ENCODE measurements at places on chromosomes 5 and 9.
A peak's percentile ranks its signal among the peaks of the same experiment; 100 is the strongest.

GRCh38 chr5:140329739-140330481 is 16.5 kb downstream of the HBEGF start:
- no peak for DNase-seq

GRCh38 chr5:75574791-75575190 is 36.5 kb upstream of the ANKDD1B start:
- no peak for DNase-seq

GRCh38 chr5:124057724-124058231 is 545.8 kb downstream of the CSNK1G3 start:
- DNase-seq, result no peak

DNA sequence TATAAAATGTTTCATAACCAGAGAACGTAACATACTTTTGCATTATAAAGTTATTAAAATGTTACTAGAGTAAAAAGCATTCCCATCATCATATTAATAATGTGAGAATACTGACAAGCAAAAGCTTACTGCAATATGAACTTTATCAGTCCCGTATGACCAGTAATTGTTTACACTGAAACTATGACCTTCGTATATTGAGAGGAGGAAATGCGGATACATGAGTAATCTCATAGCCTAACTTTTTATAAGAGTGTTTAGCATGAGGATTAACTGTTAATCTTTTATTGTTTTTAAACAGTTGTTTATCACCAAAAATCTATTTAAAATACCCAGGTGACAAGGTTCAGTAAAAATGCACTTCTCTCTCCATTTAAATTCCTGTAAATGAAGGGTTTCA is 272.4 kb downstream of the SLF1 start:
- DNase-seq, result no peak

GRCh38 chr5:93126634-93127033 is 454.4 kb downstream of the NR2F1-AS1 start:
- DNase-seq, result no peak

DNA sequence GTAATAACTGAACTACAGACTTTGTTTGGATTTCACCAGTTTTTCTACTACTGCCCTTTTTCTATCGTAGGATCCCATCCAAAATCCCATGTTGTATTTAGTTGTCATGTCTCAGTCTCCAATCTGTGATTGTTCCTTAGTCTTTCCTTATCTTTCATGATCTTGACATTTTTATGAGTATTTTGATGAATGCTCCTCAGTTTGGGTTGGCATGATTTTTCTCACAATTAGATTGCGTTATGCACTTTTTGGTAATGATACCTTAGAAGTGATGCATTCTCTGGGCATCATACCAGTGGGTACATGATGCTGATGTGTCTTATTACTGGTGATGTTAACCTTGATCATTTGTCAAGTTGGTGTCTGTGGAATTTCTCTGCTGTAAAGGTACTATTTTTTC is 5.7 kb downstream of the SLC22A4 start:
- no peak for DNase-seq

DNA sequence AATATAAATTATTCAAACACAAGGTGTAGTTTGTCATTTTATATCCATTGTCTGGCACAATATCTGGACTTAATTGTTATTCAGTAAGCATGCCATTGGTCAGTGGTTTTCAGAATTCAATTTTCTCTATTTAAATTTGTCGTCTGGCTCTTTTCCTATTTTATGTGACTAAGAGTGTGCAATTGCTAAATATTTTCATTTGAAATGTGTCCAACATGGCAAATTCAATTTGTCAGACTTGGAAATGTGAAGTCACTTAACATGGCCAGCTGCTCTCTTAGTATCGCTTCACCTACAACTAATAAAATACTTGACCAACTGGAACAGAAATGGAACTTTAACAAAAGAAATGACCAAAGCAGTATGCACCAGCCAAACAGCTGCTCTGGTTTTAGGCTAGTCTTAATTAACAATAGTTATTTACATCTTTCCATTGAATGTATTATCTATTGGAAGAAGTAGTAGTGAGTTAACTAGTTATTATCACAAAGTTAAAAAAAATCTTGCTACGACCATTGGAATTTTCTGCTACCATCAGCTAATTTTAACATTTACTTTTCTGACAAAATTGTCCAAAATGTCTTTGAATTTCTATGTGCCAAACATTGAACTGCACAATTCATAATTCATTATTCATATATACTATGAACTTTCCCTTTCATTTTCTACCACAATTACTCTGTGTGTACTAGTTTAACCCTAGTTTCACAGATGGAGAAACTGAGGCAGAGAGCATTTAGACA is 720.7 kb upstream of the FAM174A start:
- DNase-seq, result no peak

DNA sequence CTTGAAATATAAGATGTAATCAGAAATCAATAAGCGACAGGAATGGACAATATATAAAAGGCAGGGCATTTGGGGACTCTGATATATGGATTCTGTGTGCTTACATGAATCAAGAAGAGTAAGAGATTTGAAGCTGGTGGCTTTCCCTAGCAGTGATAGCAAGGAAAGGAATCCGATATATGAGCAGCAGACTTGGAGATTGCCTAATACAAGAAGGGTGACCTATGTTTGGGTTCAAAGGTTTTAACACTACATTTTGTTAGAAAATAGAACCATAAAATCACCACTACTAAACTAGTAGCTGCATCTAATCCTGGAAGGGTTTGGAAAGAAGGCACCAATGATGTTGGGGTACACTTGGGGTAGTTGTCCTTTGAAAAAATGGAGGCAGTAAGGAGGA is 2.4 kb upstream of the OR1L3 start:
- DNase-seq, result no peak

DNA sequence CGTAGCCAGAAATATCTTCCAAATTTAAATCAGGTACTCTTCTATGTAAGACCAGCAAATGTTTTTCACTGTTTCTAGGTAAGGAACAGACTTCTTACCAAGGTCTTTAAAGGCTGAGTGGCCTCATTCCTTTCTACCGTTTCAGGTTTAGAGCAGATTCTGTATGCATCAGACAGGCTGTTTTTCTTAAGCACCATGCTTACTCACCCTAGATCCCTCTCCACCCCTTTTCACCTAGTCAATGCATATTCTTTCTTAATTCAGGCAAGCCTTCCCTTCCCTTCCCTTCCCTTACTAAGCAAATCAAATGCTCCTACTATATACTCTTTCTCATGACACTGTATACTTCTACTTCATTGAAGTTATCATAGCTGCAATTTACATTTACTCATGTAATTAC is 70.7 kb downstream of the RFX3 start:
- no peak for DNase-seq

GRCh38 chr9:96567203-96567700 is 52.4 kb downstream of the CDC14B start:
- DNase-seq, result no peak

GRCh38 chr5:140295414-140295813 is 7.5 kb downstream of the PFDN1 start:
- DNase-seq, result no peak

- DNase-seq, result no peak
Observed at GRCh38 chr5:147578228-147579024, 68.6 kb upstream of the DPYSL3 start.

- DNase-seq, result no peak
Observed at GRCh38 chr5:143887903-143888665, 76.1 kb downstream of the HMHB1 start.

GRCh38 chr5:6302075-6302474 is 76.3 kb downstream of the MED10 start:
- DNase-seq, result no peak

GRCh38 chr9:134323741-134324358 is 2.4 kb upstream of the RXRA start:
- DNase-seq, result no peak

DNA sequence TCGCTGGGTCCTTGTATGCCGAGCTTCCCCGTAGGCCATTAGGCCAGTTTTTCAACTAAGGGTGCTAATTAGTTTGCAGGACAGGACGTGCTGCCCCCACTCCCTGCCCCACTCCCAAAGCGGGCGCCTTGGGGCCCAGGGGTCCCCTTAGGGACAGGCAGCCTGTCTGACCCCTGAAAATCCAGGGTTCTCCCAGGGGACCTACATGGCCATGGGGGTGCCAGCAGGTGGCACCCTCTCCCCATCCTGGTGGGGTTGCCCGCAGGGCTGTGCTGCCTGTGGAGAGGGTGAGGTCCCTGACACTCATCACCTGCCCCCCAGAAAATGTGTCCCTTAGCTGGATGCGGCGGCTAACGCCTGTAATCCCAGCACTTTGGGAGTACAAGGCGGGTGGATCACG is 8.5 kb upstream of the CCDC187 start:
- DNase-seq, result peak; percentile 25

GRCh38 chr5:400282-401145 is 42.5 kb upstream of the EXOC3 start:
- no peak for DNase-seq

DNA sequence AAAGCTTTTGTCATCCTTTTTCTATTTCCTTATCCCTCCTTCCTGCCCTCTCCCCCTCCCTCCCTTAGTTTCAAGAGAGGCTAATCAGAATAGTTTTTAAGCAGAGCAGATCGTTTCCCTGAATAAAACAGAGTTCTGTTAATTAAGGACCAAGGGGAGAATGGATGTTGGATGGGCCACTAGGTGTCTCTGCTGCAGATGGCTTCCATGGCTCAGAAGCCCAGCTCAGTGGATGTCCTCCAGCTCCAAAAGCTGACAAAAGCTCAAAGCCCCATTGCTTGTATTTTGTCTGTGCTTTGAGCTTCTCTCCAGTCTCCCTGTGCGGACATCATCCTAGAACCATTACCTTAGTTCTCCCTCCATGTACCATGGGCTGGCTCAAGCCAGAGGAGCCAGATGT is 21.0 kb upstream of the NPR3 start:
- DNase-seq, result no peak

GRCh38 chr5:176490301-176490700 is 42.1 kb downstream of the FAF2 start:
- no peak for DNase-seq

GRCh38 chr9:36963346-36963745 is 70.7 kb downstream of the PAX5 start:
- DNase-seq, result no peak

DNA sequence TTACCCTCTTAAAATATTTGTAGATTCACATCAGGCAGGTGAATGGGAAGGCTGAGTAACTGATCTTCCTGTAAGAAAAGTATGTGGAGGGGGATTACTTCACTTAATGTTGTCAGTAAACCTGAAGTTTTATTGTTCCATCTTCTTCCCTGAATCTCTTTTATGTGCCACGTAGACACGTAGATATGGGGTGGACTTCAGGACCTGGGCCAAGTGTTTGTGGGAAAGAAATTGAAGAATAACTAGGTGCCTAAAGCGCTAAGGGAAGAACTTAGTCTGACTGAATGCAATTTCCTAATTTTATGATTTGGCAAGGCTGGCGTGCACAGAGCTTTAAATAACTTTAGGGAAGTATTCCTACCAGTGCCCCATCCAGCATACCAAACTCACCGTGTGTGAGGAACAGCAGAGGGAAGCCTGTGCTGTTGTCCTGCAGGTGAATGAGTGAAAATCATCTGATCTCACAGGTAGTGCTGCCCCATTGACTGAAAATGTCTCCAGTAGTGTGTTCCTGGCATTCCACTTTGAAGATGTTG is 323.4 kb downstream of the KDM4C start:
- no peak for DNase-seq

DNA sequence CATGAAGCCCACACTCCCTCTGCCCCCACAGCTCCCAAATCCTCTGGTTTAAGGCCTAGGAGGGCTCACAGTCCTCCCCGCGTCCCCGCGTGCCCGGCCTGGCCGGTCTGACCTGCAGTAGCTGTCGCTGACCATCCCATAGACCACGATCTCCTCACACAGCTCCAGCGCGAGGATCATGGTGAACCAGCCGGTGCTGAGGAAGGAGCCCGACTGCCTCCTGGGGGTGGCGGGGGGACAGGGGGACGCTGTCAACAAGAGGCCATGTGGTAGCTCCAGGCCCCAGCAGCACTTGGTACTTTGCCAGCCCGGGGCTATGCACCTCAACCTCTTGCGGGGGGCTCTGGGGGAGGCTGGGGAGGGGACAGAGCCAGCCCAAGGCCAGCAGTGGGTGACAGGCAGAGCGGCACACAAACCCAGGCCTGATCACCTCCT is 7.0 kb downstream of the ST6GALNAC4 start:
- no peak for DNase-seq

GRCh38 chr9:114558027-114558675 is 29.4 kb upstream of the ATP6V1G1 start:
- DNase-seq, result no peak

GRCh38 chr5:151670953-151671636 is 15.6 kb downstream of the SPARC start:
- DNase-seq, result no peak

- no peak for DNase-seq
Observed at GRCh38 chr5:59588922-59589321, 304.6 kb downstream of the PDE4D start.

GRCh38 chr9:118929287-118929686 is 439.9 kb downstream of the BRINP1 start:
- no peak for DNase-seq

GRCh38 chr5:121105921-121106320 is 641.8 kb downstream of the PRR16 start:
- DNase-seq, result no peak

GRCh38 chr9:135718616-135719015 is 16.6 kb downstream of the KCNT1 start:
- no peak for DNase-seq

GRCh38 chr5:14243766-14244165 is 100.6 kb downstream of the TRIO start:
- DNase-seq, result no peak

GRCh38 chr5:9239071-9239470 is 306.8 kb downstream of the SEMA5A start:
- no peak for DNase-seq

GRCh38 chr5:168941901-168942300 is 359.0 kb downstream of the SLIT3 start:
- no peak for DNase-seq

- no peak for DNase-seq
Observed at GRCh38 chr9:19998823-19999455, 210.1 kb upstream of the SLC24A2 start.

- DNase-seq, result no peak
Observed at GRCh38 chr9:76355886-76356285, 38.3 kb downstream of the RFK start.
